Osteocyte (in vitro differentiated cells): ENCODE measurements at places on chromosomes 16 and 17. TPM values are rescaled to one million over a fixed set of nuclear protein-coding genes. Genes with fewer than 3 reads are reported as not detected.
A peak's percentile ranks its signal among the peaks of the same experiment; 100 is the strongest.

Gene FLYWCH2
- total RNA-seq, result 49.6 and 54.0 TPM in 2 replicates

Gene ATP6V0C
- 208 and 211 TPM in 2 replicates for total RNA-seq

Gene CHD9NB
- total RNA-seq, result 3.4 and 4.8 TPM in 2 replicates

GRCh38 chr17:2181206-2181896 lies 122.2 kb downstream of the SMG6 start:
- peaks cover 21% of the 10 kb centered on the region for H3K36me3 ChIP-seq
- no peak for DNase-seq
- H3K4me3 ChIP-seq, result no peak overlapping the region
- peak overlapping the region; percentile 60 for H3K27ac ChIP-seq
- peaks cover 61% of the 10 kb centered on the region for H3K4me1 ChIP-seq

GRCh38 chr17:60392845-60393702 lies 1.1 kb upstream of the USP32 start:
- DNase-seq, result no peak
- H3K4me1 ChIP-seq, result peaks cover 32% of the 10 kb centered on the region
- no peaks in the 10 kb centered on the region for H3K36me3 ChIP-seq
- peak overlapping the region; percentile 88 for H3K4me3 ChIP-seq
- peak overlapping the region; percentile 99 for H3K27ac ChIP-seq

- H3K36me3 ChIP-seq, result peaks cover 3% of the 10 kb centered on the region
- no peaks in the 10 kb centered on the region for H3K27me3 ChIP-seq
- no peaks in the 10 kb centered on the region for H3K4me1 ChIP-seq
- DNase-seq, result no peak
- no peak overlapping the region for H3K27ac ChIP-seq
- H3K4me3 ChIP-seq, result no peak overlapping the region
These were observed 7.5 kb downstream of the SCIMP start for GRCh38 chr17:5226940-5227878.

GRCh38 chr16:89931964-89932363 lies 8.8 kb downstream of the TUBB3 start:
- H3K27me3 ChIP-seq, result no peaks in the 10 kb centered on the region
- no peak overlapping the region for H3K27ac ChIP-seq
- no peak for DNase-seq
- H3K36me3 ChIP-seq, result peaks cover 21% of the 10 kb centered on the region
- H3K4me3 ChIP-seq, result no peak overlapping the region

DNA sequence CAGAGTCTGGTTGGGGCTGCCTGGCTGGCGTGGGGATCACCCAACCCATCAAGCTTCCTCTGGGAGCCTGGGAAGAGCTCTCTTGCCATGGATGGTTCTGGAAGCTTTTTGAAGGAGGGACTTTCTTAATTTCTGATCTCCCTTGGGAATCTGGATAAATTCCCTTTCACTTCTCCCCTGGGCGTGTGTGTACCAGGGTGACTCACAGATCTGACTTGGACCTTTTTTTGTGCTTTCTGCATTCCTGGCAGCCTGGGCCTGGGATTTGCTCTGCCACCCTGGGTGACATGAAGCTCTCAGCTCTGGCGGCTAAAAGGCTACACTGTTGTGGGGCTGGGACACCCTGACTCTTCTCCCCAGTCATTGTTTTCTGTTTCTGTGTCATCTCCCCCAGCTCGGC lies 70.1 kb downstream of the ABCC1 start:
- peaks cover 96% of the 10 kb centered on the region for H3K4me1 ChIP-seq
- peaks cover 77% of the 10 kb centered on the region for H3K36me3 ChIP-seq
- H3K27ac ChIP-seq, result peak overlapping the region; percentile 98
- H3K4me3 ChIP-seq, result no peak overlapping the region

DNA sequence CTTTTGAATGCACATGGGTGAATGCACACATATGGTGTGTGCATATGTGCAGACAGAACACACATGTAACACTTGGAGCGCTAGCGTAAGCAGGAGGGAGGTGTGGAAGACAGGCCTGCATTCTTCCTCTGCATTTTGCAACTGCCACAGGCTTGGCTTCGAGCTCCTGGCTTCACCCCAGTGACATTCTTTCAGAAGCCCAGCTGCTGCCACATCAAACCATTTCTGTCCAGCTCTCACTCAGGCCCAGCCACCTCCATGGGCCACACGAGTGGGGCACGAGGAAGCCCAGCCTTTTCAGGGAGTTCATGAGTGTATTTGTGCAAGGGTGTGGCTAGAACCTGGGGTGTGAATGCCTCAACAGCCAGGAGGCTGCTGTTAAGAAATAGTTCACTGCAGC lies 18.8 kb downstream of the LGALS3BP start:
- H3K36me3 ChIP-seq, result peaks cover 2% of the 10 kb centered on the region
- DNase-seq, result no peak
- H3K4me3 ChIP-seq, result no peak overlapping the region
- no peak overlapping the region for H3K27ac ChIP-seq
- H3K27me3 ChIP-seq, result no peaks in the 10 kb centered on the region

DNA sequence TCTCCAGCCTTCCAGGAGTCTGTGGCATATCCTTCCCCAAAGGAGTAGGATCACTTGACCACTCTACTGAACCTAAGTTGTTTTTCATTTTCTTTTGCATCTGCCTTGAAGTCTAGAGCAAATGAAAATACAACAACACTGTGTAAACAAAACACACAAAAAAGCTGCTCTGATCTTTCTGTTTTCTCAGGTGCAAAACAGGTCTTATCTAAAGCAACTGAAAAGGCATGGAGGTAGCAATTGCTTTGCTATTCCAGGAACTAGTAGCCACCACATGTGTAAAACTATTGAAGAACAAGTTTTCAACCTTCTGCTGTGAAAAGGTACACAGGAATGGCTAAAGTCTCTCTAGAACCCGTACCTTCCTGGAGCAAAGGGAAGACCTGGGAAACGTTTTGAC lies 127.1 kb downstream of the PITPNC1 start:
- H3K27me3 ChIP-seq, result no peaks in the 10 kb centered on the region
- no peak overlapping the region for H3K27ac ChIP-seq
- H3K4me1 ChIP-seq, result no peaks in the 10 kb centered on the region
- H3K36me3 ChIP-seq, result no peaks in the 10 kb centered on the region
- H3K4me3 ChIP-seq, result no peak overlapping the region

GRCh38 chr17:41511116-41511515 lies 5.7 kb upstream of the KRT13 start:
- no peak for DNase-seq
- no peaks in the 10 kb centered on the region for H3K27me3 ChIP-seq
- H3K27ac ChIP-seq, result no peak overlapping the region
- no peaks in the 10 kb centered on the region for H3K36me3 ChIP-seq

GRCh38 chr17:42039794-42040763 lies 10.3 kb downstream of the C17orf113 start:
- no peaks in the 10 kb centered on the region for H3K36me3 ChIP-seq
- no peak overlapping the region for H3K4me3 ChIP-seq
- DNase-seq, result no peak
- no peaks in the 10 kb centered on the region for H3K4me1 ChIP-seq
- no peak overlapping the region for H3K27ac ChIP-seq

GRCh38 chr16:31532896-31533295 lies 5.2 kb downstream of the AHSP start:
- H3K36me3 ChIP-seq, result no peaks in the 10 kb centered on the region
- peaks cover 28% of the 10 kb centered on the region for H3K27me3 ChIP-seq
- DNase-seq, result no peak
- no peak overlapping the region for H3K27ac ChIP-seq
- no peak overlapping the region for H3K4me3 ChIP-seq
- peaks cover 5% of the 10 kb centered on the region for H3K4me1 ChIP-seq

GRCh38 chr16:22267764-22268163 lies 29.4 kb upstream of the POLR3E start:
- peaks cover 33% of the 10 kb centered on the region for H3K36me3 ChIP-seq
- H3K4me3 ChIP-seq, result no peak overlapping the region
- no peak for DNase-seq
- H3K4me1 ChIP-seq, result no peaks in the 10 kb centered on the region

GRCh38 chr17:48679385-48680096 lies 42.8 kb downstream of the PRAC1 start:
- H3K27me3 ChIP-seq, result peaks cover 57% of the 10 kb centered on the region
- no peaks in the 10 kb centered on the region for H3K4me1 ChIP-seq
- no peak overlapping the region for H3K27ac ChIP-seq
- no peak for DNase-seq

- H3K27me3 ChIP-seq, result no peaks in the 10 kb centered on the region
- H3K27ac ChIP-seq, result no peak overlapping the region
- no peak overlapping the region for H3K4me3 ChIP-seq
- H3K4me1 ChIP-seq, result peaks cover 12% of the 10 kb centered on the region
- H3K36me3 ChIP-seq, result no peaks in the 10 kb centered on the region
- DNase-seq, result no peak
These were observed 162.7 kb upstream of the CDC42EP4 start for GRCh38 chr17:73474370-73474988.

GRCh38 chr16:88936556-88937205 lies 40.3 kb downstream of the CBFA2T3 start:
- H3K27me3 ChIP-seq, result peaks cover 8% of the 10 kb centered on the region
- no peaks in the 10 kb centered on the region for H3K4me1 ChIP-seq
- no peak for DNase-seq
- H3K27ac ChIP-seq, result no peak overlapping the region
- H3K36me3 ChIP-seq, result no peaks in the 10 kb centered on the region

DNA sequence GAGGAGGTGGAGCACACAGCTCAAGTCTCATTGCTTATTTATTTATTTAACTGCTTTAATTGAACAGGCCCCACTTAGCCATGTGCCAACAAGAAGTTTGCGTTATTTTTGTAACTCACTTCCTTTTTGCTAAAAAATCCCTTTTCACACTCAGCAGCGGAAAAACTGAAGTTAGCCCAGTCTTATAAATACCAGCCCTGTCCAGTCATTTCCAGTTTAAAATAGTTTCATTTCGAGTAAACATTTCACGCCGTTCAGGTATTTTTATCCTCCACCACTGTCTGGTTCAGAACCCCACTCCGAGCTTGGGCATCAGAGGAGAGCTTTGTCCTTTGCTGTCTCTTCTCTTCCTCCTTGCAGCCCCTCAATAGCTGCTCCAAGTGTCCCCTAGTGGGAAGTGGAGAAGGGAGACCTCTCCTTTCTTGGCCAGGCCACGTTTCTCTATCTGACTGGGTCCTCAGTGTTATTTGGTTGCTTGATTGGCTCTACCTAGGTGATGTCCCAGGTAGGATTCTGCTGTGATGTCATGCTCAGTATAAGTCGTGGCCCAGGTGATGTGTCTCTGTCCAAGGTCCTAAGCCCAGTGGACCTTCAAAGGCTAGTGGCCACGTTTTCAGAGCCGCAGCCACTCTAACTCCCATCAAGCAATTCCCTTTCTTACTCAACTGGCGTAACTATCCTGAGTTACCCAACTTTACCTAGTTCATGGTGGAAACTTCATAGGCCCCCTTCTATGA lies 53.0 kb upstream of the GAS7 start:
- no peak overlapping the region for H3K4me3 ChIP-seq
- H3K27me3 ChIP-seq, result no peaks in the 10 kb centered on the region
- DNase-seq, result no peak

DNA sequence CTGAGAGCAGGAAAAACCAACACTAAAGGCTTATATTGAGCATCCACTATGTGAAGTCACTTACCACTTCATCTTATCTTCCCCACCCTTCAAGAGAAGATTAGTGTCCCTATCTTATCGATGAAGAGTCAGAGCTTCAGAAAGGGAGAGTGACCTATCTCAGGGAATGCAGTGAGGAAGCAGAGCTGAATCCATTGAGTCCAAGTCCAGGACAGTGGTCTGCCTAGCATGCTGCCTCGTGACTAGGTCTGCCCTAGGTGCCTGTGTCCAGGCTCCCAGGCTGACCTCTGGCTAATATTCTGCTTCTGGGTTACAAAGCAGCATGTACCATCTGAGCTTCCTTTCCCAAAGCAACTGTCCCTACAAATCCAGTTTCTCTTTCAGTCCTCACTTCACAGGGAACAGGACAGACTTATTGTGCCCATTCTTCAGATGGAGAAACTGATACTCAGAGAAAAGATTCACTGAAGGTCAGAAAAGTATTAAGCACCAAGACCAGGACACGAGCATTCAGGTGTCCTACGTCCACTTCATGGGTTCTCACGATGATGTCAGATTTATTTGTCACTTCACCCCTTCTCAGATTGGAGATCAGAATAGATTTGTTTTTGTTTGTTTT lies 13.3 kb upstream of the FZD2 start:
- H3K4me3 ChIP-seq, result peak overlapping the region; percentile 1
- no peaks in the 10 kb centered on the region for H3K27me3 ChIP-seq
- peak overlapping the region; percentile 99 for H3K27ac ChIP-seq
- no peaks in the 10 kb centered on the region for H3K36me3 ChIP-seq
- DNase-seq, result no peak

GRCh38 chr16:30346286-30346685 lies 8.8 kb downstream of the CD2BP2 start:
- DNase-seq, result peak; percentile 46
- H3K27ac ChIP-seq, result no peak overlapping the region
- H3K36me3 ChIP-seq, result peaks cover 7% of the 10 kb centered on the region
- no peaks in the 10 kb centered on the region for H3K4me1 ChIP-seq

DNA sequence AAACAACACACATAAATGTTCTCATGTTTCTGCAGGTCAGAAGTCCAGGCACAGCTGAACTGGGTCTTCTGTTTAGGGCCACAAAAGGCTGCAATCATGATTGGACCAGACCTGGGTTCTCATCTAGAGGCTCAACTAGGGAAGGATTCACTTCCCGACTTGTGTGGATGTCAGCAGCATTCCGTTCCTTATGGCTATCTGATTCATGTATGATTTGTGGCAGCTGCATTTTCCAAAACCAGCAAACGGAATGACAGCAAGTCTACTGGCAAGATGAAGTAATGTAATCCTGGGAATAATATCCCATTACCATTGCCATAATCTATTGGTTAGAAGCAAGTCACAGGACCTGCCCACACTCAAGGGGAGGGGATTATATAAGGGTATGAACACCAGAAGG lies 22.1 kb downstream of the CEP112 start:
- H3K4me1 ChIP-seq, result no peaks in the 10 kb centered on the region
- no peak for DNase-seq
- no peak overlapping the region for H3K27ac ChIP-seq
- H3K27me3 ChIP-seq, result no peaks in the 10 kb centered on the region
- H3K36me3 ChIP-seq, result peaks cover 17% of the 10 kb centered on the region

DNA sequence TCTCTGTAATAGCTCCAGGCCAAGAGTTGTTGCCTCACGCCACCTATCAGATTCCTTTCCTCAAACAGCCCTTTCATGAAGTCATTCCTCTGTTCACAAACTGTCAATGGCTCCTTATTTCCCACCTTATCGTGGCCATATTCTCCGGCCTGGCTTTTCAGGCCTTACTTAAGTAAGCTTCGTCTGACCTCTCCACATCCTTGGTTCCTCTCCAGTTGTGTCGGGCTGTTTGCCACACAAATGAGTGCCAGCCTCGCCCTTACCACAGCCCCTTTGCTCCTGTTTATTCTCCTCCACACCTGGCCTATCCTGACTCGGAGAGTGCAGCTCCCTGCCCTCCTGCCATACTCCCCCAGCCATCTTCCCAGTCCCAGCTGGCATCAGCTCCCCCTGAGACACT lies 2.0 kb downstream of the TP53I13 start:
- H3K36me3 ChIP-seq, result peaks cover 9% of the 10 kb centered on the region
- peaks cover 24% of the 10 kb centered on the region for H3K4me1 ChIP-seq
- peak; percentile 42 for DNase-seq
- peak overlapping the region; percentile 30 for H3K4me3 ChIP-seq

GRCh38 chr16:23318639-23319038 lies 16.5 kb downstream of the SCNN1B start:
- no peak overlapping the region for H3K27ac ChIP-seq
- no peak for DNase-seq
- no peaks in the 10 kb centered on the region for H3K36me3 ChIP-seq
- no peaks in the 10 kb centered on the region for H3K4me1 ChIP-seq

- H3K27ac ChIP-seq, result no peak overlapping the region
- no peaks in the 10 kb centered on the region for H3K36me3 ChIP-seq
- peaks cover 33% of the 10 kb centered on the region for H3K4me1 ChIP-seq
These were observed 105.2 kb downstream of the CMIP start for GRCh38 chr16:81549547-81550431.
